Fibroblast of skin of abdomen (primary cell): ENCODE measurements at places on chromosomes 5 and 9.

- DNase-seq = peak; percentile 59
Measured at GRCh38 chr5:140346348-140347221, at the start of gene HBEGF. HBEGF (minus strand) TSS chr5:140346603; CDS start chr5:140346328, 275 bp downstream.

- no peak for DNase-seq
Measured at GRCh38 chr5:127571314-127572131, 54.1 kb downstream of the PRRC1 start.

DNA sequence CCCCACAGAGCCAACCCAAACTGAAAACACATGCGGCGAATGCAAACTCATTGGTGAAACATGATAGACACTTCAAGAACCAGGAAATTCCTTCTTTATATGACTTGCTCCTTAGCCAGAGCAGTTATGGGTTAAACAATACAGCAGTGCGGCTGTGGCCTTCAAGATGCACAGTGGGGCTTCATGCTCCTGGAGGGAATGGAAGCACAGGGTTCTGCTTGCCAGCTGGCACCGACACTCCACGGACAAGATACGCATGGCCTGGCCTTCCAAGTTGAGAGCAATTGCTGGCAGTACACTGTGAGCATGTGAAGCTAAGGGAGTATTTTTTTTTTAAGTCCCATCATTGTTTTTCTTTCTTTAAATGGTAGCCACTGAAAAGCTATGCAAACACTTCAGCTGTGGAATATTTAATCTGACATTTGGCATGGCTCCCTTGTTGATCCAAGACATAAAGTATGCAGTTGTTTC is 451.6 kb upstream of the CD180 start:
- peak; percentile 95 for DNase-seq

GRCh38 chr9:121884057-121884541 is 209.0 kb downstream of the TTLL11 start:
- DNase-seq = no peak

- DNase-seq = peak; percentile 41
Measured at GRCh38 chr9:108663422-108663821, 192.4 kb downstream of the ACTL7B start.

DNA sequence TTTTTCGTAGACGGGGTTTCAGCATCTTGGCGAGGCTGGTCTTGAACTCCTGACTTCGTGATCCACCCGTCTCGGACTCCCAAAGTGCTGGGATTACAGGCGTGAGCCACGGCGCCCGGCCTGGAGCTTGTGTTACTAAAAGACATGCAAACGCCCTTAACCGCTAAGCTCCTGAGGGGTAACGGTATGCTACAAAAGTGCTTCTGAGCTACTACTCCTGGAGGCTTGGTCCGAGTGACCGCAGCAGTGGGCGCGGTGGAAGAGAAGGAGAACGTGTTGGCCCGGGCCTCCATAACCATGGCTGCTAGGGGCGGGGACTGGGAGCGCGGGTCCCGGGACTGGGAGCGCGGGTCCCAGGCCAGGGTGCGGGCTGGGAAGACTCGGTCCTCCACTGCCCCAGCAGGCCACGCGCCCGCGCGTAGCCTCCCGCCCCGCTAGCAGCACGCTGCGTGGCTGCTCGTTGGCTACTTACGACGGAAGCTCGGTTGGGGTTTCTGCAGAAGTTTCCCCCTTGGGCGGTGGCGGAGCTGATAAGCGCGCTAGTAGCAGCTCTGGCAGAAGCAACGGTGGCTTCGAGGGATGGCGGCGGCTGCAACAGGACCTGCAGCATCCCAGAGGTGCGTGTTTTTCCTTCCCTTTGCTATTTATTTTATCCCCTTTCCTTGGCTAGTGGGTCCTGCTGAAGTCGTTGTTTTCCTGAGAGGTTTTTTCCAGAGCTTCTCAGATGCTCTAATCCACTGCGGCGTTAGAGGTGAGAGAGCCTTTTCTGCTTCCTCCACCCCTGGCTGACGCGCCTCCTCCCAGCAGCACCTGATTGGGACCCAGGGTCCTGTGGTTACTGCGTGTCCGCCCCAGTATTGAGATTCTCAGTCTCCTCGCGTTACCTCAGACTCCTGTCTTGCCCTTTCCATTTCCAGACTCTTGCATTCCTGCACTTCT is 69.2 kb upstream of the CCDC180 start:
- DNase-seq = peak; percentile 82

- DNase-seq = no peak
Measured at GRCh38 chr9:133201424-133202144, 7.5 kb downstream of the OBP2B start.

DNA sequence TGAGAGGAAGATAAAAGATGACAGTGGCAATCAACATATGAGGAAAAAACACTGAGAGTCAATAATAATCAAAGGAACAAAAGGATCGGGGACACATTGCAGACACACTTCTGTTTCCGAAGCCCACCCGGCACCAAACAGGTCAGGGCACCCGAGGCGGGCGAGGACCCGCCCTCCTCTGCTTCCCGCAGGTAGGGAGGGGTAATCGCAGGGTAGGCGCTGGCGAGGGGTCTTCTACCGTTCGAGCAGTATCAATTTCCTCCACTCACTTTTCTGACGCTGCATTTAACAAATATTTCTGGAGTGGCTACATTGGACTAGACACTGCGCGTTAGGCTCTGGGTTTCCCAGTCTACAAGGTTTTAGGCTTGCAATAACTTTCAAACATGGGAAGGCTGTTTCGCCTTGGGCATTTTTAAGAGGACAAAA is 1.3 kb downstream of the TXN start:
- no peak for DNase-seq

- DNase-seq = peak; percentile 13
Measured at GRCh38 chr5:110751902-110752762, 13.3 kb downstream of the SLC25A46 start.

DNA sequence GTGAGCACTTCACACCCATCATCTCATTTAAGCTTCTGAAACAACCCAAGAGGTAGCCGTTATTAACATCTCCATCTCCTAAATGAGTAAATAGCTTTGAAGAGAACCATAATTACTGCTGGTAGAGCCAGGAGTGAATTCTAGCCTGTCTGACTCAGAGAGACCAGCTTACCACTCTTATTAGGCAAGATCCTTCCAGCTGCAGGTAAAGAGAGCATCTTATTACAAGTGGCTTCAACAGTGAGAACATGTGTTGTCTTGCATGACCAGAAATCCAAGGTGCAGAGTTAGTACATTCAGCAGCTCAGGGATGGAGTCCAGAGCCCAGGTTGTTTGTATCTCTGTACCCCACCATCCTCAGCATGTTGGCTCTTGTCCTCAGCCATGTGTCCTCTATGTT is 10.9 kb upstream of the AFAP1L1 start:
- no peak for DNase-seq

GRCh38 chr9:81052846-81053245 is 636.5 kb downstream of the TLE1 start:
- DNase-seq = peak; percentile 44

GRCh38 chr9:96489482-96489979 is 39.6 kb downstream of the HABP4 start:
- no peak for DNase-seq

- no peak for DNase-seq
Measured at GRCh38 chr5:65382582-65382981, 99.1 kb downstream of the ADAMTS6 start.

GRCh38 chr5:140146523-140146842 is 20.7 kb downstream of the IGIP start:
- no peak for DNase-seq

GRCh38 chr5:60578315-60578714 is 121.7 kb downstream of the DEPDC1B start:
- no peak for DNase-seq

DNA sequence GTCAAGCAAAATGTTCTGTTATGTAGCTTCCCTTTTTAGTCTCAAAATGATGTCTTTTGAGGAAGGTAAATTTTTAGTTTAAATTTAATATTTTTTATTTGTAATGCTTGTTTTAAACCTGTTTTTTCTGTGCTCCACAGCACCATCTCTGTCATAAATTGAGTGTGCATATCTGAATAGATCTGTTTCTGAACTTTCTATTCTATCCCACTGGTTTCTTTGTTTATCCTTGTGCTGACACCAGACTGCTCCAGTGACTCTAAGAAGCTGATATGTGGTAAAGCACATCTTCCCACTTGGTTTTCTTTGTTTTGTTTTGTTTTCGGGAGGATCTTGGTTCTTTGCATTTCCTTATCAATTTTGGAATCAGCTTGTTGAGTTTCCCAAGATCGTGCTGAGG is 7.1 kb upstream of the RNF145 start:
- DNase-seq = no peak

- no peak for DNase-seq
Measured at GRCh38 chr9:121822093-121823085, 171.0 kb downstream of the DAB2IP start.

DNA sequence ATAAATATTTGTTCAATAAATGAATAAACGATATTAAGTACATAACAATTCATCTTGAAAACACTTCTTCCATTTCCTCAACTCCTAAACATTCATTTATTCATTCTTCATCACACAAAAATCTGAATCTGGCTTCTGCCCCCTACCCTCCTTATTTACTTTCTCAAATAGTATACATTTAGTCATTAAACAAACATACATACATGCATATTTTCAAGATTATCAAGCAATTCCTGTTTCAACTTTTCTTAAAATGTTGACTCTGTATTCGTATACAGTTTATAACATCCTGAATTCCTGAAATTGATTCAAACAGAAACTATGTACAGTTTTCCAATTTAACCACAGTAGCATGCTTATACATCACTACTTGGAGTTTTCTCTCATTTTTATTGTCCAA is 129.0 kb downstream of the MUSK start:
- peak; percentile 83 for DNase-seq

DNA sequence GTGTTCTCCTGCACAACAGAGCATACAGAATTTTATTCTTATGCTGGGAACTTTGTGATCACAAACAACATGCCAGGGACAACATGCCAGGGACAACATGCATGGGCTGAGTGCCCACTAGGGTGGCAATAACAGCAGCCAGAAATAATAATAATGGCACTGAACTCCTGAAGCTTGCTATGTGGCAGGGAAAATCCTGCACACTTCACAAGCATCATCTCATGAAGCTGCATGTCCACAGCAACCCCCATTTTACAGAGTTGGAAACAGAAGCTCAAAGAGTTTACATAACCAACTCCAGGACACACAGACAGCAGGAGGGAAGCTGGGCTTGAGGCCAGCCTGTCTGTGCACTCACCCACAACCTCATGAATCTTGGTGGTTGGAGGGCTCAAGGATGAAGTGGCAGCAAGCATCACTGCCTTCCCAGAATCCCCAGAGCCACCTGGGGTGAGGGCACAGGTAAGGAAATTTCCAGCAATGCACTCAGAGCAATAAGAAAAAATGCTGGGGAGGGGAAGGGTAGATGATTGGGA is 111.4 kb downstream of the GABBR2 start:
- DNase-seq = no peak

DNA sequence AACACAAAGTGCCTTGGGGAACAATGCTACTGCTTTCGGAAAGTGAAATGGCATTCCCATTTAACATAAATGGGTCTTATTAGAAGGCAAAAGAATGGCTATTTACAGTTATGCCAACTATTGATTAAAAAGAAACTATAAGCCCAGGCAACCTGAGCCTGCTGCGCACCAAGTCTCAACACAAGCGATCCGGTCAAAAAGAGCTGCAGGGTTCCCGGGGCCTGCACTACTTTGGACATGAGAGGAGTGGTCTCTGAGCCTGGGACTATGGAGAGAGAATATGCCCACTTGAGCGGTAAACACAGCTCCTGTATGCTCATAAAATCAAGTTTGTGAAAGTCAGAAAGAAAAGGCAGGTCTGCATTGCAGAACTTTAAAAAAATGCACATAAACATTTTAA is 660.7 kb downstream of the EFNA5 start:
- no peak for DNase-seq

DNA sequence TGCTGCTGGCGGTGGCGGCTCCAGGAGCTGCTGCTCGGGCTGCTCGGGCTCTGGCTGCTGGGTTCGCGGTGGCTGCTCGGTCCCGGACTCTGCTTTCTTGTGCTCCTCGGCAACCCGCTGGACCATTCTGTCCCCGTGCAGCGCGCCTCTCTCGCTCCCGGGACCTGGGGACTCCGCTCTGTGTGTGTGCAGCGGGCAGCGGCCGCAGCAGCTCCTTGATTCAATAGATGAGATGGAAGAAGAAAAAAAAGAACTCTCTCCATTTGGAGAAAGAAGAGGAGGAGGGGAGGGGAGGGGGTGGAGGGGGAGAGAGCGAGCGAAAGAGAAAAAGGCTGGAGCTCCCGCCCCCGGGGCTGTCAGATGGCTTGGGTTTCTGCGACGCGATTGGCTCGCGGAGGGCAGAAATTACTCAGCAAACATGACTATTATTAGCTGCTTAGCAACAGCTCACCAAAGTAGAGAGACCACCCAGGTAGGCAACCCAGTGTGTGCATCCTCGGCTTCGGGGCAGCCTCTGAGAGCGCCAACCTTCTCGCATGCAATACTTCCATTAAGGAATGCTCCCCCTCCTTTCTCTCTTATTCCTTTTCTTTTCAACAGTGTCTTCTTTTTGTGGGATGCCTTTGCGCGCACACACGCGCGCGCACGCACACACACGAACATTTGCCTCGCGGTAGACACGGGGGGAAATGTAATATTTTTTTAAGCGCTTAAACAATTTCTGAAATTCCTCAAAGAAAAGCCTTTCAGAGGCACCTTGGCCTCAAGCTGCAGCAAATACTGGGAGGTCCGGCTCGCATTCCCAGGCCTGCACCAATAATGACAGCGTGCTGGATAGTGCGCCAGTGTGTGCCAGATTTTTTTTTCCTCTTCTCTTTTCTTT is 7.6 kb downstream of the PTCH1 start:
- peak; percentile 96 for DNase-seq

DNA sequence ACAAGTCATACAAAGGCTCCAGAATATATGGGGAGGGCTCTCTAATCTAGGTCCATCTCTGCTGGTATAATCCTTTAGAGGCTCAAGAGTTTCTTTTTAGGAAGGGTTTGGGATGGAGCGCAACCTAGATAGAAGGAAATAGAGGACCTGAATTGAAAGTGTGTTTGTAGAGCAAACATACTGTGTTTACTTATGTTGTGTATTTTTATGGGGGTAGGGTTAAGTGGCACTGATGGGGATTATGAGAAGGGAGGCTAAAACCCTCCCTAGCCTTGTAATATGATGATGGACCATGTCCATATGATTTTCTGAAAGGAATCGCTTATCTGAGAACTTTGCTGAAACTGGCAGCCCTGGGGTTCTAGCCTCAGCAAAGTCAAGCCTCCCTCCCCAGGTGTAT is 4.4 kb upstream of the ELL2 start:
- DNase-seq = no peak

GRCh38 chr9:123715258-123715657 is 214.7 kb downstream of the DENND1A start:
- no peak for DNase-seq

- no peak for DNase-seq
Measured at GRCh38 chr5:61151893-61152292, 10.4 kb downstream of the SMIM15 start.

- DNase-seq = no peak
Measured at GRCh38 chr5:78269088-78269703, 25.3 kb downstream of the AP3B1 start.

- no peak for DNase-seq
Measured at GRCh38 chr5:63726496-63726895, 235.7 kb downstream of the HTR1A start.

DNA sequence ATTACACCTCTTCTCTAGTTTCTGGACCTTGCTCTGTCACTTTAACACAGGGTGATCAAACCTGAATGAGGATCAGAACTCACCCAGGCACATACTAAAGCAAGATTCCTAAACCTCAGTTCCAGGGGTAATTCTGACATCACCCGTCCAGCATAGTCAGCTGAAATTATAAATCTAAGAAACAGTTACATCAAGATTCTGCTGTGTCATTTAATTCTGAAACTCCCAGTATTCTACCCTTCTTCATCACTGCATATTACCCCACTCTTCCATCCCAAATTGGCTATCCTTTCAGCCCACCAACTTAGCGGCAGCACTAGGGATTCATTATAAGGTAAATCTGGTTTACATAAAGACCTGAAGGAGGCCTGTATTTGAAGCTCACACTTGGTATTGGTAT is 64.0 kb downstream of the STX17 start:
- DNase-seq = no peak
